ENCODE measurements at places on chromosomes 7 and 10.

GRCh38 chr7:72430531-72430930 is 18.4 kb upstream of the CALN1 start:
- no peak for DNase-seq

DNA sequence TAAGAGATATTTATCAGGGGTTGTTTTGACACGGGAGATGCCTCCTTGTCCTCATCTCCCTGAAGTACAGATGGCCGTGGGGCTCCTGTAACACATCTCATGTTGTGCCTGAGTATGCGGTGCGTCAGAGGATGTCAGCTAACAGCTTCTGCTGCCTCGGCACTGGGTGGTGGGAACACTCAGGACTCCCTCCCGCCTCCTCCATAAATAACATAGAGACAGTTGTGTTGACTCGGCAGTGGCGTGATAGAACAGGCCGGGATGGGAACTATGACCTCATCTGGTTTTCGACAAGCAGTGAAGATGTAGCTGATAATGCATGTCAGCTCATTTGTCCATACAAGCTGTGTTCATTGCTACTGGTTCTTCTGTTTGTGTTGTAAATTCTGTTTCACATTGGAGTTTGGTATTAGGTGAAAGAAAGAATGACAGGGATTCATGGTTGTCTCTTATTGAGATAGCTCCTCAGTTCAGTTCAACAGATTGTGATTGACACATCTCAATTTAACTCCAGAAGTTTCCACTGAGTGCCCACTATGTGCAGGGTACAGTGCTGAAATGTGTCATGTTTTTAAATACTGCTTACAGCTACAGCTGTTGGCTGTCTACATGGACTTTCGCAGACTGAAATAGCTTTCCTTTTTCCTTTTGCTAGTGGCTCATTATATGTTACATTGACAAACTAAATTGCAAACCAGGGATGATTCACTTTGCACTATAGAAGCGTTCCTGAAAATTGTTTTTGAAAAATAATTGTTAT is 87.4 kb downstream of the CHN2 start:
- DNase-seq, result peak; percentile 78

DNA sequence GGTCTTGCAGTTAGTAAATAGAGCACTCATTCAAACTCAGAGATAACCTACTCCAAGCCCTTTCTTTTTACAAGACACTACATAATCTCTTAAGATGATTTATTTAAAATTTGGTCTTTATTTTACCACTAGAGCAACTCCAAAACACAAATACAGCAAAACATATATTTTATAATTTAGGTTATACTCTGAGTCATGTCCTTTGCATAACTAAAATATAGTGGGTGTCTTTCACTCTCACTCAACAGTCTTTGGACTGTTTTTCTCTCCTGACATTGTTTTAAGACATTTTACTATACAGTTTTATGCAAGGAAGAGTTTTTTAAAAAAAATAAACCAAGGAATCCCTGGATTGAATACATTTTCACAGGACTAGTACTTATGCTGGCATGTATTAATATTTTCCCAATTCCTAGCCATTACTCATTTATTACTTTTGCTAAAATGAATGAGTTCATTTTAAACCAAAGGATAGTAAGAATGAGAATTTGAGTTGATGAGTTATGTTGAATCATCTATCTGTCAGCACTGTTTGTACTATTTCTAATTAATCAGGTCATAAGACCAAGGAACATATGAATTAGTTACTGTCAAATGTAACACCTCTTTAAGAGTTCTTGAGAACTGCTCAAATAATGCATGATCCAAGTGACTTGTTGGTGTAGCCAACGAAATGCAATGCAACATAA is 303.1 kb upstream of the FZD1 start:
- no peak for DNase-seq

DNA sequence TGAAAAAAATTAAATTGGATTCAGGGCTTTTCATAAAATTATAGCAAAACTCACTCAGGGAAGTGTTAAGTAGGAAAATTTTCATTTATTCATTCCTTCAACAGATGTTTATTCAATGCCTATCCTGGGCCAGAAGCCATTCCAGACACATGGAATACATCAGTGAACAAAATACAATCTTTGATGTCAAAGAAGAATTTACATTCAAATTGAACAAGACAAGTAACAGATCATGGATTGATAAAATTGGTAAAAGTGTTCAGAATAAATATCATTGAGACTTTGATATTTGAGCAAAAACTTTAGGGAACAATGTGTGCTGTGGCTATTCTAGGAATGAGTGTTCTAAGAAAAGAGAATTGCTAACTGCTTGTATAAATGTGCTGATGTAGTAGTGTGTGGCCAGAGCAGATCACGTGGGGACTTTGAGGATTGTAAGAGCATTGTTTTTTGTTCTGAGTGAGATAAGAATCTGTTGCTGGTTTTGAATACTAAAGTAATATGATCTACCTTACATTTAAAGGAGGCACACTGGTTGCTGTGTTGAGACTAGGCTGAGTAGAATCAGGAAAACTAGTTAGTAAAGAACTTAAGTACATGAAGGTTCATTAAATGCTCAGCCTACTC is 957.2 kb downstream of the PCDH15 start:
- no peak for DNase-seq

DNA sequence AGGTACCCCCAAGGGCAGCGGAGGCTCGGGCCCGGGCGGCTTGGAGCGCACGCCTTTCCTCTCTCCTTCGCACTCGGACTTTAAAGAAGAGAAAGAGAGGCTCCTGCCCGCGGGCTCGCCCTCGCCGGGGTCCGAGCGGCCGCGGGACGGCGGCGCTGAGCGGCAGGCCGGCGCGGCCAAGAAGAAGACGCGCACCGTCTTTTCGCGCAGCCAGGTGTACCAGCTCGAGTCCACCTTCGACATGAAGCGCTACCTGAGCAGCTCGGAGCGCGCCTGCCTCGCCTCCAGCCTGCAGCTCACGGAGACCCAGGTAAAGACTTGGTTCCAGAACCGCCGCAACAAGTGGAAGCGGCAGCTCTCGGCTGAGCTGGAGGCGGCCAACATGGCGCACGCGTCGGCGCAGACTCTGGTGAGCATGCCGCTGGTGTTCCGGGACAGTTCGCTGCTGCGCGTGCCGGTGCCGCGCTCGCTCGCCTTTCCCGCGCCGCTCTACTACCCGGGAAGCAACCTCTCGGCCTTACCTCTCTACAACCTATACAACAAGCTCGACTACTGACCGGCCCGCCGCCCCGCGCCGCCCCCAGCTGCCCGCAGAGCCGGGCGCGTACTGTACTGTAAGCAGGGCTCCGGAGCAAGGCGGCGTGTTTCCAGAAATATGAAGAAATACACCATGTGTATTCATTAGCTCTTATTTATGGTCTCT is 1.8 kb downstream of the HMX2 start:
- DNase-seq, result no peak

DNA sequence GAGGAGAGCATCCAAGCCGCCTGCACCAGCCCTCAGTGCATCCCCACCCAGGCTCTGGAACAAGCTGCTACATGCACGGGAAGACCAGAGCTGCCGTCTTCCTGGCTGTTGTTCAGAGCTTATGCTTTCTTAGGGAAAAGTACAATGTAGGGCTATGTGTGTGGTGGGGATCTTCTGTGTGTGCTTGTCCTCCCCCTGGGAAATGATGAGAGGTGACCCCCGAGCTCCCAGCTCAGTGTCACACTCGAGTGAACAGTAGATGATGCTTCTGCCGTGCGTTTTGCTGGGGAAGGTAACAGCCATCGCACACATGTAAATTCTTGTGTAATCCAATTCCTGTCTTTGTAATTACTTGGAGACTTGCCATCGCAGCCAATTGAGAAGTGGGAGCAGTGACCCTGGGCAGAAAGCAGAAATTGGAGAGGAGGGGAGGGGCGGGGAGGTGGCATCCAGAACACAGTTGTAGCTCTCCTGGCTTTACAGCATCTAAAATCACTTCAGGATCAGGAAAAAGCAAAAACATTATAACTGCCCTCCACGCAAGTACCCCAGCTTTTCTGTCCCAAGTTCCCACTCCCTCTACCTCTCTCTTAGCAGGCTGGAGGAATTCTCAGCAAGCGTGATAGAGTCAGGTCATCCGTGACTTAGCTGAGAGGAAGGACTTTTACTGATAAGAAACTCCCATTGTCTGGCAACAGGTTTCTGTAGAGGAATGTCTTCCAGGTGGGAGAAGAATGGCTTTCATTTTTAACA is 149.6 kb downstream of the TCF7L2 start:
- no peak for DNase-seq

GRCh38 chr7:96346293-96346953 is 24.5 kb upstream of the SLC25A13 start:
- DNase-seq, result no peak

DNA sequence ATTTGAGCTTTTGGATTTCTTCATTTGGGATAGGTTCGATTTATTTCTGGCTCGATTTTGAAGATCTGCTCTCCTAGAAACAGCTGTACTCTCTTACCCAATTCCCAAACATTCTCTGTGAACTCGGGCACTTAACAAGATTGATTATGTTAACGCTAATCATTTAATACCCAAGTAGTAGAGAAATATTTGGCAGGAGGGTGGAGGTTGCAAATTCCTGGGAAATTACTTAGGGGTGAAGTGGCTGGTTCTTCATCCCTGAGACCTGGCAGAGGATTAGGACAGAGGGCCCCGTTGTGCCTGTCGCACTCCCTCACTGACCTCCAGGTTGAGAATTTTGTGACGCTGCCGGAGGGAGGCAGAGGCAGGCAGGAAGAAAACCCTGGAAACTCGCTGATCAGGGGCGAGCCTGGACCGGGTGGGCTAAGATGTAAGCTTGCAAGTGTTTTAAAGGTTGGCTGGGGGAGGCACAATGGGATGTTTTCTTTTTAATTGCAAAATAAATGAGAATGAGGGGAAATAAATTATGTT is 182.6 kb downstream of the TCF7L2 start:
- no peak for DNase-seq

- no peak for DNase-seq
These were observed 30.1 kb upstream of the CDHR3 start for GRCh38 chr7:105932835-105933477.

Measured in kidney capillary endothelial cell (primary cell).